AG08395 (cell line): ENCODE measurements at places on chromosomes 12 and 14.

DNA sequence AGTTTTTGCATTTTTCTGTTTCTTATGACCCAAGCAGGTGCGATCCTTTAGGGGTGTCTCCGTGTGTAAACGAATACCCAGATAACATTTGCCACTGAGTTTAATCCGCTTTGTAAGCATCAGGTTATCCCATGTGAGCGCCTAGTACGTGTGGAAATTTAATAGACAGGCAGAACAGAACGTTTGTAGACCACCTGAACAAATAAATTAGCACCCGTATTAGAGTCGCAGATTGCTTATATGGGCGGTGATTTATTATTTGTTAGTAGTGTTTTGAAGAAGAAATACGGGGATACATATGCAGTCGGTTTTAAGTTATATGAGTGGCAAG, 325 bp downstream of the C12orf60 start:
- DNase-seq, result no peak

GRCh38 chr14:36513451-36514277, 6.4 kb downstream of the NKX2-1 start:
- DNase-seq, result no peak

DNA sequence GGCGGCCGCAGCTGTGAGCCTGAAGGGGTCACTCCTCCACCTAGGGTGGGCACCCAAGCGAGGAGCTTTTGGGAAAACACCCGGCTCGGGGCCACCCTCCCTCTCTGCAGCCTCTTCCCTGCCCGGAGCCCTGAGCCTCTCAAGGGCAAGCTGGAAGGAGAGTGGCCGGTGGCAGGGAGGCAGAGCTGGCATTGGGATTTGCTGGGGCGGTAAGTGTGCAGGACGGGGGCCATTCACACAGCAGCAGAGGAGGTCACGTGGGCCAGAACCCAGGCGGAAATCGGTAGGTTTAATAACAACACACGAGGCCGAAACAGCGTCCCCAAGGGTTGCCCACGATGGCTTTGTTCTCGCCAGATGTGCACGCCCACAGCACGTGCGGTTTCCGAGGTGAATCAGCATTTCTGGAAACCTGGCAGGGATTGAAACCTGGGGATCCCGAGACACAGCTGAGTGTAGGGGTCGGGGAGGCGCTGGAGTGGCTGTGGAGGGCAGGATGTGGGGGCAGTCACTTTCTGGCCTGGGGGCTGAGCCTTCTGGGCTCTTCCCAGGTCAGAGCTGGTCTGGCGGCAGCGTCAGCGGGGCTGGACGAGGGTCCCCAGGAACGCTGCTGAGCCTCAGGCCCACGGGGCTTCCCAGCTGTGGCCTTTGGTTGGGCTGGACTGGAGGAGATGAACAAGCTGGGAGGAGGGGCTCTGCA, 23.5 kb downstream of the NOC4L start:
- DNase-seq, result no peak

DNA sequence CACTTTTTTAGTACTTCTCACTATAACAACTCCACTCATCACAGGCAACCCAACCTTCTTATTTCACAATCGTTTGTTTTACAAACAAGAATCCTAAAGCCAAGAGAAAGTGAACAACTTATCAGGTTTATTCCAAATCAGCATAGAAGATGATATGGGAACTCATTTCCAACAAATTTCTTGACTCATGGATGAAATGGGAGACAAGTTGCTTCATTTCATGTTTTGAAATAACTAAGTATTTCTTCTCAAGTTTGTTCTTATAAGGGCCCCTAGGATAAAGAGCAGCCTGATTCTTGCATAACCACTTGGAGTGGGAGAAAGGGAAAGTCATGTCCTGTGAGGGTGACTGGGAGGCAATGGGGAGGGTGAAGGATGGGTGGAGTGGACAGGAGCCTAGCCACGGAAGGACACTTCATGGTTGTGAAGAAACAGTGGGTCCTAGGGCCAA, 168.3 kb downstream of the DUSP6 start:
- DNase-seq, result peak; percentile 53

GRCh38 chr12:88955531-88955930, 375.3 kb upstream of the KITLG start:
- DNase-seq, result no peak

- DNase-seq, result no peak
Observed at GRCh38 chr12:55072083-55072482, 52.3 kb downstream of the NEUROD4 start.
